ENCODE measurements at places on chromosomes 6 and 20.

DNA sequence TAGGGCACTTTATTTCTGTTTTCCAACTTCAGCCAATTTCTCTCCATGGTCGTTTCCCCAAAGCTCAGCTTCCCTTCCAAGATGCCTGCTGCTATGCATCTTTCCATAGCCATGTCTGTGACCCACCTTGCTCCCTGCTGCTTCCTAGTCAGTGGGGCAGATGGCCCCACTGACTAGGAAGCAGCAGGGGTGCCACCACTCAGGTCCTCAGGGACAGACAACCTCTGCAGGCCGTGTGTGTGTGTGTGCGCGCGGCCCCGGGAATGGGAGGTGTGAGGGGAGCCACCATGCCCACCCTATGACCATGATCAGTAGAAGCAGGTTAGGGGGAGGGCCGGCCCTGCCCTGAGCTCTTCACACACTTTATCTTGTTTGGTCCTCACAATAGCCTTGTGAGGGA lies 2.7 kb upstream of the IP6K3 start:
- no peak for DNase-seq

DNA sequence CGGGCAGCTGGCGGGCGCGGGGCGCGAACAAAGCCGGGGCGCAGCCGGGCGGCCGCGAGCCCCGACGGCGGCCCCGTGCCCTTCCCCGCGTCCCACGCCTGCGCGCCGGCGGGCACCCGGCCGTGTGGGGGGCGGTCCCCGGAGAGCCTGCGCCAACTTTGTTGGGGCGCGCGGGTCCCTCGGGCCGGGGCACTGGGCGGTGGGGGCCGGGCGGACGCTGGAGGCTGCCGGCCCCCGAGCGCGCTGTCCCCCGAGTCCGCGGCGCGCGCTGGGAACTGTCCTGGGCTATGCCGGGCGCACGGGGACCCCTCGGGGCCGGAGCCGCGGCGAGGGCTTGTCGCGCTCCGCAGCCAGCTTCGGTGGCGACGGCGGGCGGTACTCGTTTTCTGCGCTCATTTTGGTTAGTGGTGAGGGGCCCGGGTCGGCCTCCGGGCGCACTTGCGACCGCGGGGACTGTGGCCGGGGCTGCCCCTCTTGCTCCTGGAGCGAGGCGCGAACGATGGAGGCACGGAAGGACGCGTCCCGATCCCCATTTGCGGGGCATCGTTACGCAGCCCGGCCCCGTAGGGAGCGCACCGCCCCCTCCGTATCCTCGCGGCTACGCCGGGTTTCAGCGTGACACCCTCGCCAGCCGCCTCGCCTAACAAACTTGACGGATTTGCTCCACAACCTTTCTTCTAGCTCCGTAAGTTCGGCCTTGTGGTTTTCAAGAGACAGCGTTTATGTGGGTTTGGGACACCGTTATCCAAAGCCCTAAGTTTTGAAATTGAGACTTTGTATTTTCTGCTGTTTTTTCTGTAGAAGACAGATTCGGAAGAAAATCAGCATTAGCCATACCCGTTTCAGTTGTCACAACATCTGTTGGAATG lies 622 bp downstream of the SS18L1 start:
- no peak for DNase-seq

- no peak for DNase-seq
Observed at GRCh38 chr20:63917811-63918210, 22.9 kb downstream of the DNAJC5 start.

DNA sequence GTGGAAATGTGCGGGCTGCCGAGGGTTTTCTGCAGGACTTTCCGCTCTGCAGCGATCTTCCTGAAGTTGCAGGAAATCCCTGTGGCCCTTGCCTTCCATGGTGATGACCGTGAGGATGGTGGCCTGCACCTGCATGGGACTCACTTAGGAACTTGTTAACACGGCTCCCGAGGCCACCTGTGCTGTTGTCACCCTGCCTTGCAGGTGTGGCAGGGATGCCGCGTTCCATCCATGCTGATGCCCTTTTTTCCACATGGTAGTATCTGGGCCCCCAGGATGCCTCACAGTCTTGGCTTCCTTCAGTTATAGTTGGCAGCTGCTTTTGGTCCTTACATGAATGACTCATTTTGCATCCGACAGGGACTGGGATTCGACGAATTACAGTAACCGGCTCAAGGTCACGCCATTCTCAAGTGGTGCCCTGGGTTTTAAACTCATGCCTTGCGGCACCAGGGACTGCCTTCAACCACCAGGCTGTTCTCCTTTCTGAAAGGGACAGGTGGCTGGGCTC lies 37.2 kb downstream of the SYNJ2 start:
- DNase-seq: no peak

GRCh38 chr20:62122654-62123449 lies 577 bp downstream of the LSM14B start:
- DNase-seq: no peak

- no peak for DNase-seq
Observed at GRCh38 chr6:2197177-2197671, 48.2 kb downstream of the GMDS start.

GRCh38 chr6:77466055-77466450 lies 2.8 kb upstream of the HTR1B start:
- no peak for DNase-seq

DNA sequence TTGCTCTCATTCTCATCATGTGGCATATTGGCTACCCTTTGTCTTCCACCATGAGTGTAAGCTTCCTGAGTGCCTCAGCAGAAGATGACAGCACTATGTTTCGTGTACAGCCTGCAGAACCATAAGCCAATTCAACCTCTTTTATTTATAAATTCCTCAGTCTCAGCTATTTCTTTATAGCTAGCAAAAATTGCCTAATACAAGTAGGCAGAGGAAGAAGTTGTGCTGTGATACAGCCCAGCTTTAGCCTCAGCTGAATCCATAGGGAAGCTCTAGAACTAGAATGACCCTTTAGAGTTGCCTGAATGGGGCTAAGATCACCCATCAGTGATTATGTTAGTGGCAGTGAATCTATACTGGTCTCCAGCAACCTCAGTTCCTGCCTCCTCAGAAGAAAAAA lies 19.0 kb upstream of the SERINC1 start:
- no peak for DNase-seq

DNA sequence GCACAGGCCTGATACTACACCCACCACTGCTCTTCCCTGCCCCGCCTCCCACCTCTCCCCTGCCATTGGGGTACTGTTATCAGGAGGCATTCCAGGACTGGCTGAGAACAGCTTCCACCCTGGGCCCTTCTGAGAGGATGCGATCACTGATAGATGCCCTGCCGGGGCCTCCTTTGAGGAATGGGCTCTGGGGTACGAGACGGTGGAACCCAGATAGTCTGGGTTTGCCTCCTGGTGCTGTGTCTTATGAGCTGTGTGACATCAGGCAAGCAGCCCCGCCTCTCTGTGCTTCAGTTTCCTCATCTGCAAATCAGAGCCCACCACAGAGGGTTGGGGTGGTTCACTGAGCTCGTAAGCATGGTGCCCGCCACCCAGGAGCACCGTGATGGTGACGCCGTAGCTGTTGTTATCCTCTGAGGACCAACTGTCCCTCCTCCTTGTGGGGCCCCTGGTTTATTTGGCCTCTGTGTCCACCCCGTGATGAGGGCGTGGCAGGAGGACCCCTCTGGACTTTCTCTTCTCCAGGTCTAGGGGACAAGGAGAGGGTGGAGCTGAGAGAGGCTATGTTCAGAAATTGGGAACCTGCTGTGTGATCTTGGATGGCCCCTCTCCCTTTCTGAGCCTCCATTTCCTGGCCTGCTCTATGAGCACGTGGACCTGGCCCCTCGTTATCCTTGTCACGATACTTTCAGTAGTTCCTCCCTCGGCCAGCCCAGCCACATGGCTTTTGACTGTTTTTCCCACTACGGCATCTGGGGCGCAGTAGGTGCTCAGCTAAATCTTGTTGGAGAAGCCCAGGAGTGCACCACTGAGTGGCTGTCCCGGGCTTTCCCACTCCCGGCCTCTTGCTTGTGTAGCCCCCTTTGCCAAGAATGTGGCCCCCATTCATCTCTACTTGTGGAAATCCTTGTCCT lies 18.3 kb downstream of the SRC start:
- no peak for DNase-seq

DNA sequence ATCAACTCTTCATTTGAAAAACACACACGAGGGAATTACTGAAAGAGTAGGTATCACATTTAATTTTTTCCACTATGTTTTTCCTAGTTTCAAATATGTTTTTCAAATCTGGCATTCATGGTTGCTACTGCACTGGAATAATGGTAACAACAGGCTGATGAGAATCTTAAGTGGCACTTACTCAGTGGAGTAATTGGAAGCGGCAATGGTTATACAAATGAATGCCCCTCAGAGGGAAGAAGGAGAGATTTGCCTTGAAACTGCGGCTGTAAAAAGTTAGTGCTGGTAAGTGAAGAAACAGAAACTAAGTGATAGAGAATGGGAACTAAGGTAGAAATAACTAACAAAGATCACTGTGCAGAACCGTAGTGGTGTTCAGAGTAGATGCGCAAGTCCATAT lies 41.0 kb upstream of the PDE7B start:
- DNase-seq: no peak

GRCh38 chr6:156919814-156920369 lies 142.7 kb downstream of the ARID1B start:
- no peak for DNase-seq

- DNase-seq: no peak
Observed at GRCh38 chr6:157717340-157717748, 105.7 kb upstream of the SNX9 start.

GRCh38 chr6:114362957-114363356 lies 20.1 kb upstream of the HS3ST5 start:
- no peak for DNase-seq

DNA sequence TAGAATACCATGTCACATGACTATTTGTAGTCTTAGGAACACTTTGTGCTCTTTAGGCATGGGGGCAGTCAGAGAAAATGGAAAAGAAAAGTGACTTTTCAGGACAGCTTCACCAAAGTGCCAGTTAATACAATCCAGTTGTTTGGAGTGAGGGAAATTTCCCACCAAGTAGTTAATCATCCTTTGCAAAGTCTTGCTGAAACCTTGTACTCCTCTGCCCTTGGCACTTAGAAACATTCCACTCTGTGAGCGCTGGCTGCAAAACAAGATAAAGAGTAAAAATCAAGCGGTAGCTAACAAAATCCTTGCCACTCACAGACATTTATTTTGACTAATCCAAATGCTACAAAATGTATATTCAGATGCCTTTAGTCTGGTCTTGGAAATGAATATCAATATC lies 229.2 kb upstream of the HSF2 start:
- no peak for DNase-seq

GRCh38 chr20:59195316-59195993 lies 31.8 kb downstream of the ZNF831 start:
- no peak for DNase-seq

DNA sequence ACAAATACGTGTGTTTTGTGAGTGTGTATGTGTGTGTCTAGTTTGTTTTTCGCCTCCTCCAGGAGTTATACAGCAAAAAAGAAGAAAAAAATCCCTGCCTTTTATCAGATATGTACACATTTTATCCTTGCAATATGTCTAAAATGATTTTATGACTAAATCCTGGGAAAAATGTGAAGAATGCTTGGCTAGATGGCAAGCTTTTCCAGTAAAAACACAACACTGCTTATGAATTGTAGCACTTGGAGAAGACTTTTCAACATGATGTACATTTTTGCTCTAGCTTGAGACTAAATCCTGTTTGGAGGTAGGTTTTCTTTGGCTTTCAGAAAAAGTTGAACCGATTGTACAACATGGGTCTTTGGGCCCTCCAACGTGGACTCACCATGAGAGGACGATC lies 160.2 kb downstream of the GMPR start:
- DNase-seq: no peak

DNA sequence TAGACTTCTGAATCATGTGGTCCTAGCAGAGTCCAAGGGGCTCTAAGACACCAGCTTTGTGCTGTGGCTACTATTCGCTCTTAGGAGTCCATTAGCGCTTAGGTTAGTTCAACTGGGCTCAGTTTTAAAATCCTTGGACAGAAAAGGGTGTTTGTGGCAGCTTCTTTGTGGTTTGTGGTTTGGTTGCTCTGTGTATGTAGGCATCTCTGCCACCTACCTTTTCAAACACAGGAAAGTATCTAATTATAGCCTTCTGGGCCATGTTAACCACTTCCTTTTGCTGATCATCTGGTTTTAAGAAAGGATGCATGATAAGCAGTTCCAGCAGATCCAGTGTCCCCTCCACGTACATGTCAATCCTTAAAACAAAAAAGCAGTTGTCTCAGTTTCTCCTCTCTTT lies 10.8 kb downstream of the GSTA4 start:
- peak; percentile 31 for DNase-seq

GRCh38 chr6:3409699-3410384 lies 47.0 kb downstream of the SLC22A23 start:
- DNase-seq: no peak

All from GM12878 (cell line).